ENCODE measurements at places on chromosomes 16 and 17.

DNA sequence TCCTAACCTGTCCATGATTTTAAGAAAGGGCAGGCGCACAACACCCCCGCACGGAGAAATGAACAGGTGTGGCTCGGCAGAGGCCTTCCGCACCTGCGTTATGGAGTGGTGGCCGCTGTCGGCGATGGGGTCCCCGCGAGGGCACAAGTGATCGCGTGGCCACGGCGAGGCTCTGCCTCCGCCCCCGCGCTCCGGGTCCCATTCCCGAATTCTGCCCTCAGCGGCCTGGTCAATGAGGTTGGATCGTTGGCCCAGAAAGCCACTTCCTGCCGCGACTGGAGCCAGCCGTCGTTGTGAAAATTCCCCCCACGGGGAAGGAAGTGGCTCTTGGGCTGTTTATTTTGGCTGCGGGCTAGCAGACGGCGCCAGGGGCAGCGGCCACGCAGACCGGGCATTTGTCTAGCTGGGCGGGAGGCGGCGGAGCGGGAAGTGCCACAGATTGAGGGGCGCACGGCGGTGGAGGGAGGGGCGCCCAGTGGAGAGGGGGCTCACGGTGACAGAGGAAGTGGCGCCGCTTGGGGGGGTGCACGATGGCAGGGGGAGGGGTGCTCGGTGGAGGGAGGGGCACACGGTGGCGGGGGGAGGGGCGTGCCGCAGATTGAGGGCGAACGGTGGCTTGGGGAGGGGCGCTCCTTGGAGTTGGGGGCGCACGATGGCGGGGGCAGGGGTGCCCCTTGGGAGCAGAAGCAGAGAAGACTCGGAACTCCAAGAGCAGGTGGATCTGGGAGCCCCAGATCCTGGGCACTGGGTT, 25.0 kb downstream of the MRC2 start:
- no peak for DNase-seq
- H3K27ac ChIP-seq, result no peak overlapping the region
- peaks cover 3% of the 10 kb centered on the region for H3K27me3 ChIP-seq

DNA sequence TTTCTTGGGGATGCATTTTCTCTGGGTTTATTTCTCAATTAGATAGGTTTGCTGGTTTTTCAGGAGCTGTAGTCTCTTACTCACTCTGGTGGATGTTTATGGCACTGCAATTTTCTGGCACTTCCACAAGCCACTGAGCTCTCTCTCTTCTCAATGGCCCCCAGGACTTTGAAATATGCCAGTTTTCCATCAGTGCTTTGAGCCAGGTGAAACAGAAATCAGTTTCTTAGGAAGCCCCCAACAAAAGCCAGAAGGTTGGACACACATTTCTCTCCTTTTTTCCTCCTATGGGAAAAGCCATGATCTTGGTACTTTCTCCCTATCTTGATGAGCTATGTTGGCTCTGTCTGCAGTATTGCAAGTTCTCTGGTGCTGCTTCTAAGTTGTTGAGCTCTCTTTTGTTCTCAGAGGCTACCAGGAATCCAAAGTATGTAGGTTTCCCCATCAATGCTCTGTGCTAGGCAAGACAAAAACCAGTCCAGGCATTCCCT, 90.7 kb upstream of the SMIM36 start:
- H3K4me1 ChIP-seq, result no peaks in the 10 kb centered on the region
- H3K36me3 ChIP-seq, result no peaks in the 10 kb centered on the region
- DNase-seq, result no peak
- no peak overlapping the region for H3K27ac ChIP-seq

- DNase-seq, result no peak
- H3K4me1 ChIP-seq, result peaks cover 3% of the 10 kb centered on the region
- no peak overlapping the region for H3K27ac ChIP-seq
- H3K4me3 ChIP-seq, result no peak overlapping the region
- H3K27me3 ChIP-seq, result no peaks in the 10 kb centered on the region
Measured at GRCh38 chr17:16870253-16871245, 101.4 kb downstream of the TNFRSF13B start.

DNA sequence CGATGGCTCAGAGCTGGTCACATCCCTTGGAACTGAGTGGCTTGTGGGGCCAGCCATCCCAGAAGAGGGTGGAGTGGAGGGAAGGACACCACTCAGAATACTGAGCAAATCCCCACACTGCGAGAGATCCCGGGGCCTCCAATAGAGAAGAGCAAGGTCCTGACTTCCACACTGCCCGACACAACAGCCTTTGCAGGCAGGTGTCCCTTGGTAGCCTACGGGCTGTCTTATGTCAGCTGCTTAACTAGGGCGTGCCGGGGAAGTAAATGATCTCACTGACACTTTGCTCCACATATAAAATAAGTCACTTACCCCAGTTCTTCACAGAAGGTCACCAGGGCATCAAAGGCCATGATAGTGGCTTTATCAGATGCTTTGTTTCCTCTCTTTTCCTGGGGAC, 16.1 kb downstream of the RECQL5 start:
- H3K27me3 ChIP-seq, result no peaks in the 10 kb centered on the region
- H3K36me3 ChIP-seq, result peaks cover 26% of the 10 kb centered on the region
- peaks cover 10% of the 10 kb centered on the region for H3K4me1 ChIP-seq
- no peak for DNase-seq
- H3K4me3 ChIP-seq, result no peak overlapping the region

- no peak overlapping the region for H3K27ac ChIP-seq
- H3K4me1 ChIP-seq, result peaks cover 6% of the 10 kb centered on the region
- H3K36me3 ChIP-seq, result no peaks in the 10 kb centered on the region
- H3K4me3 ChIP-seq, result no peak overlapping the region
Measured at GRCh38 chr16:50371936-50372595, 3.3 kb upstream of the BRD7 start.

DNA sequence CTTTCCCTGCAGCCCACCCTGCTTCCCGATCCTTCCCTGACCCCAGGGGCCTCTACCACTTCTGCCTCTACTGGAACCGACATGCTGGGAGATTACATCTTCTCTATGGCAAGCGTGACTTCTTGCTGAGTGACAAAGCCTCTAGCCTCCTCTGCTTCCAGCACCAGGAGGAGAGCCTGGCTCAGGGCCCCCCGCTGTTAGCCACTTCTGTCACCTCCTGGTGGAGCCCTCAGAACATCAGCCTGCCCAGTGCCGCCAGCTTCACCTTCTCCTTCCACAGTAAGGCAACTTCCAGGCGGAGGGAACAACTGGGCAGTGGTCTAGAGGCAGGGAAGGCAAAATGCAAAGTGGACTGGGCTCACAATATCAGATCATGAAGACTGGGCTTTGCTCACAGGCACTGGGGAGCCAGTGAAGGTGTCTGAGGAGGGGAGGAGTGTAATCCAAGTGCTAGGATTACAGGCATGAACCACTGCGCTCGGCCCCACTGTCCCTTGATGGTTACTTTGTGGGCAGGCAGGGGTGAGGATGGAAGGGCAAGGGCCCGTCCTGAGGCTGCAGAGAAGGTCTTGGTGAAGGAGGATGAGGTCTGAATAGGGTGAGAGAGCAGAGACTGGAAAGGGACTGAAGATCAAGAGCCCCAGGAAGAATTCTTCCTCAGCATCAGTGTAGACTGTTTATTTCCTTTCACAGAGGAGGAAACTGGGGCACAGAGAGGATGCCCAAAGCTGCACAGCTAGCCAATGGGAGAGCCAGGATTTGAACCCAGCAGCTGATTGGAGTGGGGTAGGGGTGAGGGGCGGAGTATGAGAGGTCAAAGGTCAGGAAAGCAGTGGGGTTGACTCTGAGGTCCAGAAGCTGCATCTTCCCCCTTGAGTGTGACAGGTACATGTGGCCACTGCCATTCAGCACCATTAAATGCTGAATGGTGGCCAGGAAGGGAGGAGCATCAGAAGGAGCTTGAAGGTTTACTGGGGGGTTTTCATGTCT, 16.5 kb upstream of the ADGRG3 start:
- no peak overlapping the region for H3K4me3 ChIP-seq
- DNase-seq, result no peak

DNA sequence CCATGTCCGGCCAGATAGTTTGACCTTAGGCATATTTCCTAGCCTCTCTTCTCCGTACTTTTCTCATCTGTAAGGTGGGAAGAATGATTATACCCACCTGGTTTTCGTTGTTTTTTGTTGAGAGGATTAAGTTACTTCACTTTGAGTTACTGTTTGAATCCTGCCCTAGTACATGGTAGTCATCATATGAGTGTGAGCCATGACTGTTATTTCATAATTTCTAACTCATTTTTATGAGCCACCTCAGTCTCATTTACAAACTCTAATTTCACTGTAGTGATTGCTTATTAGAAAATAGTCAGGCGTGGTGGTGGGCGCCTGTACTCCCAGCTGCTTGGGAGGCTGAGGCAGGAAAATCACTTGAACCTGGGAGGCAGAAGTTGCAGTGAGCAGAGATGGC, 45.1 kb downstream of the YPEL2 start:
- no peaks in the 10 kb centered on the region for H3K36me3 ChIP-seq
- DNase-seq, result no peak

DNA sequence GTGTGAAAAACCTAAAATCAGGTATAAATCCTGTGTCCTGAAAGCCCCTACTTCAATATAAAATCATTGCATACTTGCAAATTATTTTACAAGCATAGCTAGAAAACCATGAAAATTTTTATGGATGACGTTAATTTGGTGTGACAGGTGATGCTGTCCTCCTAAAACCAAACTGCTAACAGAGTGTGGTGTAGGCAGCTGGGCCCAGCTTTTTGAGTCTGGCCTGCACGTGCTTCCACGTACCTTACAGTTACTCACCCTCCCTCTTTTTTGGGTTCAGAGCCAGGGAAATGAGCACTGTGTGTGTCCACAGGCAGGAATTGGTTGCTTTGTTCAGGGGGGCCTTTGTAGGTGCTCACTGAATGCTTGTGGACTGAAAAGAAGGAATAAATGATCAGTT, 36.4 kb downstream of the CLEC16A start:
- no peak for DNase-seq
- peaks cover 10% of the 10 kb centered on the region for H3K36me3 ChIP-seq
- H3K27ac ChIP-seq, result no peak overlapping the region
- H3K4me1 ChIP-seq, result peaks cover 23% of the 10 kb centered on the region

- H3K4me1 ChIP-seq, result no peaks in the 10 kb centered on the region
- no peak for DNase-seq
- H3K36me3 ChIP-seq, result no peaks in the 10 kb centered on the region
- no peak overlapping the region for H3K4me3 ChIP-seq
- H3K27me3 ChIP-seq, result no peaks in the 10 kb centered on the region
Measured at GRCh38 chr17:21678393-21679081, 13.8 kb upstream of the KCNJ18 start.

DNA sequence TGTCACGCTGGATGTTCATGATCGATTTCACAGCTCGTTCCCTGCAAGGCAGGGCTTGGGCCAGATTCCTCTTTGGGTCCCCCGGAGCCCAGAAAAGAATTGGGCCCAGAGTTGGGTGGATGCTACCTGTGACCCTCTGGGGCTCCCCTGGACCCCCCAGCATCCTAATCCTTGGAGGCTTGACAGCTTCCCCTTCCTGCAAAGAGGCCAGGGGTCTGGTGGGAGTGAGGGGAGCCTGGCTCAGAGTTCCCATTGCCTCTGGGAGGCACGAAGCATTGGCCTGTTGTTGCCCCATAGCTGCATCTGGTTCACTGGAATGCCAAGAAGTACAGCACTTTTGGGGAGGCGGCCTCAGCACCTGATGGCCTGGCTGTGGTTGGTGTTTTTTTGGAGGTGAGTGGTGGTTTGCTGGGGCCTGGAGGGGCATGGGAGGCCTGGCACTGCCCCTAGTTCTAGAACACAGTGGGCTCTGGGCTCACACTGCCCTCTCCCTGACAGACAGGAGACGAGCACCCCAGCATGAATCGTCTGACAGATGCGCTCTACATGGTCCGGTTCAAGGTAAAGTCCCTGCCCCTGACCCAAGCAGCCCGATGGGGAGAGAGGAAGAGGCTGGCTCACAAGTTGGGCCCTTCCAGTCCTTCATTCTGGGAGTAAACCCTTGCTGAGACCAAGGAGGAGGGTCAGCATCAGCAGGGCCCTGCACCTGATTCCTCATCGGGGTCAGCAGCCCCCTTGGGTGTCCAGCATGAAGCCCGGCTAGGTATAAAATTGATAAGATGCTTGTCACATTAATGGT, 7.2 kb downstream of the CA7 start:
- no peak overlapping the region for H3K4me3 ChIP-seq
- H3K4me1 ChIP-seq, result no peaks in the 10 kb centered on the region
- peaks cover 32% of the 10 kb centered on the region for H3K27me3 ChIP-seq
- no peaks in the 10 kb centered on the region for H3K36me3 ChIP-seq
- no peak overlapping the region for H3K27ac ChIP-seq
- no peak for DNase-seq

GRCh38 chr17:78969865-78970264, 9.9 kb downstream of the LGALS3BP start:
- no peak for DNase-seq
- H3K4me1 ChIP-seq, result peaks cover 8% of the 10 kb centered on the region
- H3K27ac ChIP-seq, result no peak overlapping the region
- no peaks in the 10 kb centered on the region for H3K27me3 ChIP-seq

DNA sequence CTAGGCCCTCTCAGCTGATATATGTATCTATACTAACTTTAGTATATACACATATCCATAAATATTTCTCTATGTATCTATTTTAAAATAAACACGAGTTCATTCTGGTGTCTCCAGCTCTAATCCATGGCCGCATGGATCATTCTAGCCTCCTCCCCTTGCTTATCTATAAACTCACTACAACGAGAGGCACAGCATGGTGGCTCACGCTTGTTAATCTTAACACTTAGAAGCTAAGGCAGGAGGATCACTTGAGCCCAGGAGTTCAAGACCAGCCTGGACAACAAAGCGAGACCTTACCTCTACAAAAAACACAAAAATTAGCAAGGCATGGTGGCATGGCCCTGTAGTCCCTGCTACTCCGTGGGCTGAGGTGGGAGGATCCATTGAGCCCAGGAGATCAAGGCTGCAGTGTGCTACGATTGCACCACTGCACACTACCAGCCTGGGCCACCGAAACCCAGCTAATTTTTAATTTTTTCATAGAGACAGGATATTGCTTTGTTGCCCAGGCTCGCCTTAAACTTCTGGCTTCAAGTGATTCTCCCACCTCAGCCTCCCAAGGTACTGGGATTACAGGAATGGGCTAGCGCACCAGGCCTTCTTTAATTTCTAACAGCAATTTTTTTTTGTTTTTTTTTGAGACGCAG, 3.9 kb upstream of the ZNF207 start:
- no peaks in the 10 kb centered on the region for H3K27me3 ChIP-seq
- H3K4me1 ChIP-seq, result peaks cover 10% of the 10 kb centered on the region
- H3K27ac ChIP-seq, result no peak overlapping the region
- DNase-seq, result no peak
- no peak overlapping the region for H3K4me3 ChIP-seq

- peaks cover 7% of the 10 kb centered on the region for H3K4me1 ChIP-seq
- DNase-seq, result no peak
- no peak overlapping the region for H3K4me3 ChIP-seq
- H3K27ac ChIP-seq, result no peak overlapping the region
Measured at GRCh38 chr17:80625627-80626026, 81.0 kb downstream of the RPTOR start.

GRCh38 chr17:15298176-15298575, 33.0 kb upstream of the PMP22 start:
- no peaks in the 10 kb centered on the region for H3K4me1 ChIP-seq
- H3K36me3 ChIP-seq, result no peaks in the 10 kb centered on the region
- no peak overlapping the region for H3K4me3 ChIP-seq
- H3K27me3 ChIP-seq, result no peaks in the 10 kb centered on the region
- DNase-seq, result no peak

Measured in keratinocyte (primary cell).